ENCODE measurements at places on chromosomes 4 and X.
A peak's percentile ranks its signal among the peaks of the same experiment; 100 is the strongest.

- DNase-seq, result no peak
Observed at GRCh38 chrX:69282893-69283690, 117.8 kb upstream of the PJA1 start.

DNA sequence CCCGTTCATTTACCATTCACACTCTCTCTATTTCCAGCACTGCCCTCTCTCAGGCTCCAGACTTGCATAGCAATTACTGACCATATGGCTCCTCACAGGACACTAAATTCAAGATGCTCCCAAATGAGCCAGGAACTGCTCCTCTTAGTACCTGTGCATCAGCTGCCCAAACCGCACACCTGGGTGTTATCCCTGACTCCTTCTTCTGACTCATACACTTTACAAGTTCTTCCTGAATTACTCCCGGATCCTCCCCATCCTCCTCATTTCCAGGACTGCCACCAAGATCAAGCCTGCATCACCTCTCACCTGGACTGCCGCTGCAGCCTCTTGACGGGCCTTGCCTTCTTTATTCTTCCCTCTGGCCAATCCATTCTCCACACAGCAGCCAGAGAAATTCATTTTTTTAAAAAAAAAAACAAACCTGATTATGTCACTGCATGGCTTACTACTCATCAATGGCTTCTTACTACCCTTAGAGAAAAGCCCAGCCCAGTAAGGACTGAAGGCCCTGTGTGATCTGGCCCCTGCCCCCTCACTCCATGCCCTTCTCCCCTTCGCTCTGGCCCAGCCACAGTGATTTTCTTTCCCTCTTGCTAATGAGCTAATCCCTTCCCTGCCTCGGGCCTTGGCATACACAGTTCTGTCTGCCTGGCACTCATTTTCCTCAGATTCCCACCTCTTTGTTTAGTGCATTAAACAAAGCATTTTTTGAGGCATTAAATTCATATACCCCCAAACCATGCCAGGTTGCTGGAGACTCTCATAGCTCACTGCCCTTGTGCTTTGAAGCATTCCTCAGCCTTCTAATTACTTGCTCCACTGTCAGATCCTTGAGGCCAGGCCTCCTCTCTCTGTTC, 92.0 kb downstream of the PDGFRA start:
- no peak for DNase-seq

DNA sequence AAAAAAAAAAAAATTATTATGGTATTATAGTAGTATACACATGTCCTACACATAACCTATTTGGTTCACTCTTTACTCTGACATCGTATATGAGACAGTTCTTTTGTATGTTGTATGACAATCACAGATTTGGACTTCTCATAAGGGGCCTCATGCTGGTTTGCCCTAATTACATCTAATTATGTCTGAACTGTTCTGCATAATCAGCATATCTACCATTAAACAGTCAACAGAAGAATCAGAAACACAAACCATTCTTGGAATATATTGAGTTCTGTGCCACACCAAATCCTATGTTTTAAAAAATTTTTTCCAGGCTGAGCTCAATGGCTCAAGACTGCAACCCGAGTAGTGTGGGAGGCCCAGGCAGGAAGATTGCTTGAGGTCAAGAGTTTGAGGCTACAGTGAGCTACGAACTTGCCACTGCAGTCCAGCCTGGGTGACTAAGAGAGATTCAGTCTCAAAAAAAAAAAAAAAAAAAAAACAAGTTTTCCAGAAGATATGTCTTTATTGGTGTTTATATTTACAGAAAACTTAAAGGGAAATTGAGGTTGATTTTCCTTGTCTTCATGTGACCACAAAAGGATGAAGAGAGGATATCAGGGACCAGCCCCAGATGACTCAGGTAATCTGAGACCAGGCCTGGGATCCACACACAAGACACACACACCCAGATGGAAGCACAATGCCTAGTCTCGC, 22.2 kb downstream of the TRIM61 start:
- DNase-seq, result no peak

GRCh38 chr4:10093801-10094552, 22.6 kb downstream of the WDR1 start:
- DNase-seq, result peak; percentile 71

DNA sequence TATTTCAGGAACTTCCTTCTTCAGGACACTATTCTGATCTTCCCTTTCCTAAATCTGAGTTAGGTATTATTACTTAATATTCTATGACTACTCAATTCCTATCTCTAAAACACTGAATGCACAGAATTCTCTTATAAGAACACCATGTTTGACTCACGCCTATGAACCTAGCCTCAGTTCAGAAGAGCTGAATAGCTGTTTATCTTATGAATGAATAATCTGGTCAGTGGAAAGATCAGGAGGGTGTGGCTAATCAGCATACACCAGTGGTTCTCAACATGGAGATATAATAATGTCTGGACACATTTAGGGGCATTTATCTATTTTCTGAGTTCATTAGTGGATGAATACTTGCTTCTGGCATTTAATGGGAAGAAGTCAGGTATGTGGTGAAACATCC, 24.2 kb downstream of the EPHA5 start:
- DNase-seq, result no peak

DNA sequence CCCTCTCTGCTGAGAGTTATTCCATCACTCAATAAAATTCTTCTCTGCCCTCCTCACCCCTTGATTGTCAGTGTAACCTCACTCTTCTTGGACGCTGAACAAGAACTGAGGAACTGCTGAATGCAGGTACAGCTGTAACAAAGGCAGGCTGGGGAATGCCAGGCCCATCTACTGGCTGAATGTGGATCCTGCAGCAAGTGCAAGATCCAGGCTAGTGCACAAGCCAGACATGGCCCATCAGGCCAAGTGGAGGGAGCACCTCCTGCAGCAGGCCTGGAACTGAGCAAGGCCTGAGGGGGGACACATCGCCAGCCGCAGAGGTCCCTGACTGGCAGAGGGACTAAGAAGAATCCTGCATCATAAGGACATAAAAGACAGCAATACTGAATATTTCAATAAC, 411.8 kb upstream of the PCDH10 start:
- DNase-seq, result no peak

GRCh38 chrX:7926501-7926900, 712 bp downstream of the PNPLA4 start:
- no peak for DNase-seq

DNA sequence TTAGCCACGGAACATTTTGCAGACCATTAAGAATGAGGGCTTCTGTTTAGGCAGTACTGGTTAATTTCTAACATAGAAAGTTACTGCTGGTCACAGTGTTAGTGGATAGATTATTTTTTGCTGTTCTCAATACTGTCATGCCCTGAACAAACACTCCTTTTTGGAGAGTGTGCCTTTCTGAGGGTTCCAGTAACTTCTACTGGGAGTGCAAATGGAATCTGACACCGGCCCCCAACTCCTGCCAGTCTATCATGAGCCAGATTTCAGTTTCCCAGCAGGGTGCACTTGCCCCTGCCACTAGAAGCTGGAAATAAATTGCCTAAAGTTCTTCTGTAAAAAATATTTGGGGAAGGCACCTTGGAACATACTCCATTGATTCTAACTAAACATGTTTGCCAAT, 224.4 kb upstream of the GPC4 start:
- no peak for DNase-seq

DNA sequence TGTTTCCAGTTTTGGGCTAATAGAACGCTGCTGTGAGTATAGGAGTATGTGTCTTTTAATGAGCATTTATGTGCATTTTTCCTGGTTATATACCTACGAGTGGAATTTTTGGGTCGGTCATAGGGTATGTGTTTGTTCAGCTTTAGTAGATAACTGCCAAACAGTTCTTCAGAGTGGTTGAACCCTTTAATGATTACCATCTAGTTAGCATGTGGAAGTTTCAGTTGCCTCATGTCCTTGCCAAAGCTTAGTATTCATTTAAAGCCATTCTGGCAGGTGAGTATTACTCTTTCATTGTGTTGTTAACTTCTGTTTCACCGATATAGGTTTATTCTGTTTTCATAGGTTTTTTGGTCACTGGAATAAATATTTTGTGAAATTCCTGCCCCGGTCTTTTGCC, 229.1 kb downstream of the ARHGAP10 start:
- DNase-seq, result no peak

DNA sequence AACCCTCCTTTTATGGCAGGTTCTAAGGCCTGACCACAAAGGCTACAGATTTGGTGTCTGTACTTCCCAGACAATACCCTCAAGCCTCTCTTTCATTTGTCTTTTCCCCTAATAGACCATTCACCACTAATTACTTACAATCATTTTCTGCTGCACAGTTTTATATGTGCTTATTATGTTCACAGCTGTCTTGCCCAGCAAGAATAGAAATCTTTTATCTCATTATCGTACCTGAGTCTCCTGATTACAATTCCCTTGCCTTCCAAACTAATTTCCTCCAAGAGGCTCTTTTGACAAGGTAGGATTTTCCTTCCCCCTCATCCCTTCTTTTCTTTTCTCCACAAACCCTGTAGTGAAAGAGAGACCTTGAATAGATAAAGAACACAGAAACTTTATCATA, 352.5 kb upstream of the FMR1 start:
- no peak for DNase-seq

DNA sequence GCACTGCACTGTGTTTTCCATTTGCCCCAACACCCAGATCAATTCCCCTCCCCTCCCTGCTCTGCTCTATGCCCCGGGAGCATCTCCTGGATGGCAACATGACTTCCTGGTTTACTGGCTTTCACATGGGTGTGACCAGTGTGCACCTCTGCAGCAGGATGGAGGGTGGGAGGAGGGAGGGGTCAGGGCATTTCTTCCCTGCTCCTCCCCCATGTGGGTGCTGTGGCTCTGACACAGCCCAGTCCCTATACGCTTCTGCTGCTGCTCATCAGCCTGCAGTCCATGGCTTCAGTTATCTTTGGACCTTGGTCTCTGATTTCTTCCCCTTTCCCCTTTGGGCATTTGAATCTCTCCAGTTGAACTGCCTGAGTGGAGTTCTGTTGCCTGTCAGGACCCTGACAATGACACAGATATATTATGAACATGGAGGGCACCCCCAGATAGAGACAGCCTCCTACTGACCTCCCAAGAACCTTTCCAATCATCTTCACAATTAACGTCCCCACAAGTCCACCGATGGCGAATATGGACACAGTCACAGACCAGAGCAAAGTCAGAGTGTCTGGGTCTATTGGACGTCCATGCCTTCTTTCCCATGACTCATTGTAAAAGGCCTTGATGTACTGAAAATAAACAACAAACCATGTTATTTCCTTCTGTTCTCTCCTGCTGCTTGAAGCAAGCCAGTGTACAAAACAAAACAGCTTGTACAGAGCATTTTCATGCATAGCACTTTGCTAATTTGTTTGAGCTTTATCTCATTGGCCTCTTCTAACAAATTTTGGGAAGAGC, 24.8 kb downstream of the SLC2A9 start:
- DNase-seq, result no peak

DNA sequence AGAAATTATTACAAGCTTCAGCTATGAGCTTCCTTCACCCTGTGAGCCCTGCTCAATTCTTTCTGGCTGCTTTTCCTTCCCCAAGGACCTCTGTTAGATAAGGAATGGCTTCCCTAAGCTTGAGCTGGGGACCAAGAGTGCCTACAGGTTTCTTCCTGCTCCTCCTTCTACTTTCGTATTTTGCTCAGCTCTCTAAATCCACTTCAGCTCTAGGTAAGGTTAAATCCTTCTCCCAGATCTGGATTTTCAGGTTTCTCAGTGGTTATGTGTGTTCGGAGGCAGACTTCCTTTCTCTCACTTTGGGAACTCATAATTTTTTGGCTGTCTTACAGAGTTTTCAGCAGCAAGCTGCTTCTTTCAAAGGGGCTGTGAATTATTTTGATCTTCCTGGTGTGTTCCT, 21.9 kb upstream of the ZDHHC15 start:
- no peak for DNase-seq

- no peak for DNase-seq
Observed at GRCh38 chr4:143736861-143737260, 36.4 kb upstream of the FREM3 start.

DNA sequence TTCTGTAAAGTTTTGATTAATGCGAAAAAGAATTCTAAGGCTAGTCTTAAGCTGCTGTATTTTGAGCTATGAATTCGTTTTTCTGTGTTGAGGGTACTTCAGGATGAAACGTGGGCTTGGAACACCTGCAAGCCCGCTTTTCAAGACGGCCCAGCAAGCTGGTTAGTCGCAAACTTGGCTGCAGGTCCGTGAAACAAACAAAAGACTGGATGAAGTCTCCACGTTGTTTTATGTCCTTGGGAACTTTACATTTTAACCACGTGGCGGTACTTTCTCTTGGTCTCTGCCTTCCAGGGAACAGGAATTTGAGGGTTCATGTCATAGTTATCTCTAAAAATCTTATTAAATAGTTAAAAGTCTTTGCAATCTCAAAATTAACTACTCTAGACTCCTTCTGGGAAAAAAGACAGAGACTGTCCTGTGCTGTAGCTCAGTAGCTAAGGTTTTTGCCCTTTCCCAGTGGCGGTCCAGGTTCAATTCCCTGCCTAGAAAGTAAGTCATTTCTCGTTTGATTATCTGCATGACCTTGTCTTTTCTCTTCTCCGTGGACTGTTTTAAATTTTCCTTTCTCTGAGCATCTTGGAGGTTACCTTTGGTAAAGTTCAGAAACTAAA, 21.0 kb downstream of the TENM3 start:
- no peak for DNase-seq

GRCh38 chrX:123422875-123423274, 238.8 kb downstream of the GRIA3 start:
- peak; percentile 1 for DNase-seq

DNA sequence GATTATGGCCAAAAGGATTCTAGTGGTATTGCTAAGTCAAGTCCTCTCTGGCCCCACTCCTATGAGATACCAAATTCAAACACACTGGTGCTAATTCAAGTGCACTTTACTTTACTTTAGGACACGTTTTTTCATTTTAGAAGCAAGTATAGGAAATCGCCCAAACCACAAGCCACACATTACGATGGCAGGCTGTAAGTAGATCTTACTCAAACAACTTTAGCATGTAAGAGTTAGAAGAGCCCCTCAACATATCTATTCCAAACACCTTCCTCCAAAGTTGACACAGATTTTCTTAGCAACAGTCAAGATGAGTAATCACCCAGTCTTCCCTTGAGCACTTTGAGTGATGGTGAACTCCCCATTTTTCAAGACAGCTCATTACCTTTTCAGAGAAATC, 43.6 kb downstream of the DRD5 start:
- DNase-seq, result no peak

DNA sequence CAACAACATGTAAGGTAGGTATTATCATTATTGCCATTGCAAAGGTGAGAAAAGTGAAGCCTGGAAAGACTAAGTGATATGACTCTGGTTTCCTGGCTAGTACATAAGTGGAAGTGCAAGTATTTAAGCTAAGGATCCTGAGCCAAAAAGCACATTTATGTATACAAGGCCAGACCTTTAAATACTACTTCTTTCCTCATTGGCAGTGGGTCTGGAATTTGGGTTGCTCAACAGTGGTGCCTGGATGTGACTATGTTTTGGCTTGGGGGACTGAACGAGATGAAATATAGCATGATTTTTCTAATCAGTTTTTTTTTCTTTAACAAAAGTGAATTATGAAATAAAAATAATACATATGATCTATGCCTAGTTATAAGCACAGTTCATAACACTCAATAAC, 7.4 kb upstream of the FGF13 start:
- no peak for DNase-seq

All from stimulated activated CD4-positive, alpha-beta T cell treated with anti-CD3 and anti-CD28 coated beads, Interleukin-15, amount 100 ng/mL, for 24 hours (primary cell).